ENCODE measurements at places on chromosomes 11 and 22.

GRCh38 chr22:22369964-22370270 is 125.3 kb downstream of the VPREB1 start:
- no peak for DNase-seq

DNA sequence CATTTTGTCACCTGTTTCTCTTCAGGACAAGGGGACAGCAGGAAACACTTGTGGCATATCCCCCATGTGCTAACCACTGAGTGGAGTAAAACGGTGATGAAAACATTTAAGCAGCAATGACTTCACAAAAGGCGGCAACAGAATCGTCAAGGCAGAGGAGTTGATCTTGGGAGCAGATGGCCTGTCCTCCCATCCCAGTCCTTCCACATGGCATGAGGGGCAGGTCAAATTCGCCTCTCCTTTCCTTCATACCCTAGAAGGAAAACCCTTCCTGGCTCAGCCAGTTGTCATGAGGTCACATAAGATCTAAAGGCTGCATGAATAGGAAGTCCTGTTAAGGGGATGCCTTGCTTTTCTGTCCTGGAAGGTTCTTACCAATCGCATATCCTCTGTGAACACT is 169.1 kb downstream of the MAML2 start:
- no peak for DNase-seq

GRCh38 chr22:42887120-42887519 is 30.0 kb upstream of the ARFGAP3 start:
- DNase-seq: no peak

DNA sequence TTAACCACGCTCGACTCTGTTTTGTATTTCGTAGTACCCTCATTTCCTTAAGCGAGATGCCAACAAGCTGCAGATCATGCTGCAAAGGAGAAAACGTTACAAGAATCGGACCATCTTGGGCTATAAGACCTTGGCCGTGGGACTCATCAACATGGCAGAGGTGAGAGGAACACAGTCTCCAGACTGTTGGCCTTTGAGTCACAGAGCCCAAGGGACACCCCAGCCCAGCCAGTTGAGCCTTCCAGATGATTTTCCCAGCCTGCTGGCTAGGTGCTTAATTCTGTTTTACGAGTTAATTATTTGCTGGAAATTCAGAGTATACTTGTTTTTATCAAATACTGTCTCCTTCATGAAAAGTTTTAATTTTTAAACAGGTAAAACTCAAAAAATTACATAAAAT is 57.3 kb upstream of the RAB1B start:
- DNase-seq: no peak

- no peak for DNase-seq
These were observed 49.4 kb upstream of the MYO18B start for GRCh38 chr22:25692397-25693267.

DNA sequence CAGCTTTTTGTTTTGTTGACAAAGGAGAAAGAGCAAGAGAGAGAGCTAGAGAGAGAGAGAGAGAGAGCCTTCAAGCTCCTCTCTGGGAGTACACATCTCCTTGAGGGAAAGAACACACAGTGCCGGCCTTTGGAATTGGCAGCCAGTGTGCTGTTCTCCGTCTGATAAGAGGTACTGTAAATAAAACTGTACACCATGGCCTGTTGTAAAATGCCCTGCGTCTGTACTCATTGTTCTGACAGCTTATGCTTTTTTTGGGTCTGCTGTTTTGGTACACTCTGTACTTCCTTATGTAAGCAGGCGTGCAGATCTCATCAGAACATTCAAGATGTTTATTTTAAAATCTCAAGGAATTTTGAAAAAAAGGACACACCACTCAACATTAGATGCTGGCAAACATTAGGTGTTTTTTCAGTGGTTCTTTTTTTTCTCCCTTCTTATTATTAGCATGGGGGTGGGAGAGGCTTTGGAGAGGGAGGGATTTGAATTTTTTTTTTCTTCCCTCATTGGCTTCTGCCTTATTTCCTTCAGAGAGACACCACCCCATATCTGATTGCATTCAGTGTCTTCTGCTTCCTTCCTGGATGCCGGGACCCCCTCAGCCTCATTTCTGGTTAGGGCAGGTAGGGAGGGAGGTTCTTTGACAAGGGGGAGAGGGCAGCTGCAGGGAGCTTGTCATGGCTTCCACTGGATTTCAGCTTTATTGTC is 116.8 kb upstream of the NNMT start:
- DNase-seq: no peak

DNA sequence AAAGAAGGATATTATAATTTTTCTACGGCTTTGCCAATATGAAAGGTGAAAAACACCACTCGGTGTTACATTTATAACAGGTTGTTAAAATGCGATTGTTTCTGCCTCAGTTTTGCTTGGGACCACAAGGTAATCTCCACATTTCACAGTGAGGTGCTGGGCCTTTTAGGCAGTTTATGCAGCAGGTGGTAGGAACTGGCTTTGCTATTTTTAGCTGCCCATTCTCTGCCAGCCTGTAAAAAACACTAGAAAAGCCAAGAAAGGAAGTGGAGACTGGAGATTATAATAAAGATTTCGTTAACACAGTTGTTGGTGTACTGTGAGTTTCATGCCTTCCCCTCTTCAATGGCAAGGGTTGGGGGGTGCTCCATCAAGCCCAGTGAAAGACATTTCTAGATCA is 8.0 kb upstream of the MRPL16 start:
- no peak for DNase-seq

GRCh38 chr11:45187375-45187774 is 40.9 kb downstream of the PRDM11 start:
- DNase-seq: no peak

- peak; percentile 50 for DNase-seq
These were observed 31.7 kb downstream of the FAM181B start for GRCh38 chr11:82701847-82702520.

DNA sequence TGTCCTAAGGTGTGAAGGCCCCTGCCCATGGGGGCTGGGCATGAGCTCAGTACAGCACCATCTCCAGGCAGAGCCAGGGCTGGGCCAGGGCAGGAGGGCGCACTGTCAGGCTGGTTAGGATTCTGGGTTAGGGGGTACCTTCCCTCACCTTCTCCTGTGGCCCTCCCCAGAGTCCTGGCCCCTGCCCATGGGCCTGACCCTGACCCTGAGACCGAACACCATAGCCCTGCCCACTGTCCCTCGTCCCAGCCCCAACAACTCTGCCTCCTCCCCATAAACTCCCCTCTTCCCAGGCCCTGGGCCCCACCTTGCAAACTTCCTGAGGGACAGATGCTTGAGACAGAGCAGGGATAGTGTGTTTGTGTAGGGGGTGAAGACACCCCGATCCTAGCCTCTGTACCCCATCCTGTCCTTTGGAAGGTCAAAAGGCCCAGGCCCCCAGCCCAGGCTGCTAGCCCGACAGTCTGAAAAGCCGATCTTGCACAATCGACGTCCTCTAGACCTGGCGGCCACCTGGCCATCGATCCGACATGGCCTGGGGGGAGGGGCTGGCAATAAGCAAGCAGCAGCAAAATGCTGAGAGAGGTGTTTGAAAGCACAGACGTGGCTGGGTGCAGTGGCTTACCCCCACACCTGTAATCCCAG is 2.7 kb upstream of the TMPRSS6 start:
- no peak for DNase-seq

DNA sequence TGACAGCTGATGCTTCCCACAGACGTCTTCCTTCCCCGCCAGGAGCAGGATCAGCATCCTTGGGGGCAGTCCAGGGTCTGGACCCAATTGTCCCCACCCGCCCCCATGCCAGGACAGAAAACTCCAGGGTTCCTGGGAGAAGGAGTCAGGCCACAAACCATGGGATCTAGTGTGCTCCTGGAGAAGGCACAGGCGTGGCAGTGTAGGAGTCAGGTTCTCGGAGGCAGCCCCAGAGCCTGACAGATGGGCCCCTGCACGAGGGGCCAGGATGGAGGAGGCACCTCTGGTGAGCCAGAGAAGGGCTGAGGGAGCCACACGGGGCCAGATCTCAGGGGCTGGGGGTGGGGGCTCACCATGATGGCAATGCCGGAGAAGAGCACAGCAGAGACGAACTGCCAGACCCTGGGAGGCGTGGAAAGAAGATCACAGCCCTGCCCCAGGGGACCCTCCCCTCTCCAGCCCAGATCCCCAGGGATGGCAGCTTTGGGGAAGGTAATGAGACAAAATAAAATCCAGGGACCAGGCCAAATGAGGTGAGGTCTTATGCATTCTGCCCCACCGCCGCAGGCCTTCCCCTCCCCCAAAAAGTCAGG is 13.6 kb downstream of the TP53I11 start:
- no peak for DNase-seq

GRCh38 chr22:24101966-24102365 is 79.3 kb upstream of the SUSD2 start:
- no peak for DNase-seq

GRCh38 chr22:23251445-23252093 is 71.3 kb downstream of the BCR start:
- no peak for DNase-seq

DNA sequence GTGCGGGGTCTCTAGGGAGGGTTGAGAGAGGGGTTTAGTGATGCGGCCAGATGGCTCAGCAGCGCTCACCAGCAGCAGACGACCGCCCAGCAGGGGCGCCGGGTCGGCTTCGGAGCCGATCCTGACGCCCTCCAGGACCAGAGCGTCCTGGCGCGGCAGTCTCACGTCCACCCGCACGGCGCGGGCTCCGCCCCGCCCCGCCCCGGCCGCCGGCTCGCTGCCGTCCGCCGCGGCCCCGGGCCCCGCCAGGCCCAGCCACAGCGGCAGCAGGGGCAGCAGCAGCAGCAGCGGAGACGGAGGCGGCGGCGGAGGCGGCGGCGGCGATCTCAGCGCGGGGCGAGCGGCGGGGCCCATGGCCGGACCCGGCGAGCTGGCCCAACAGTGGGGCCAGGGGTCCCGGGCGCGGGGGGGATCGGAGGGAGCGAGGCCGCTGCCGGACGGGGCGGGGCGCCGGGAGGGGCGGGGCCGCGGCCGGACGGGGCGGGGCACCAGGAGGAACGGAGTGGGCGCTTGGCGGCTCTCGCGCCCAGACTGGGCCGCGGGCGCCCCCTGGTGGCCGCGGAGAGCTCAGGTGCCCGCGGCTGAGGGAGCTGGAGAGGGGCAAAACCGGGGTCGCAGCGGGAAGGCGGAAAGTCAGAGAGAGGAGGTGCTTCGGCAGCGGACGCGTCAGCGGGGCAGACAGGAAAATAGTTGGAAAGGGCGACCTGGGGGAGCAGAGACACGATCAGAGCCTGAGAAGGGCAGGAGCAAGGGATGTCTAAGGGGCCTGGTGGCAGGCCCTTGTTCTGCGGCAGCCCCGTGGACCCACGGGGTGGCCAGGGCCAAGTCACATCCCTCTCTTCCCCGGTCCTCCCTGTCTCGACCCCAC is at the start of gene RNF215:
Gene RNF215, minus strand, starts transcription at position 452 of the 868 bp plus-strand sequence. Its CDS starts 98 bp downstream, at position 354.
- peak; percentile 55 for DNase-seq

DNA sequence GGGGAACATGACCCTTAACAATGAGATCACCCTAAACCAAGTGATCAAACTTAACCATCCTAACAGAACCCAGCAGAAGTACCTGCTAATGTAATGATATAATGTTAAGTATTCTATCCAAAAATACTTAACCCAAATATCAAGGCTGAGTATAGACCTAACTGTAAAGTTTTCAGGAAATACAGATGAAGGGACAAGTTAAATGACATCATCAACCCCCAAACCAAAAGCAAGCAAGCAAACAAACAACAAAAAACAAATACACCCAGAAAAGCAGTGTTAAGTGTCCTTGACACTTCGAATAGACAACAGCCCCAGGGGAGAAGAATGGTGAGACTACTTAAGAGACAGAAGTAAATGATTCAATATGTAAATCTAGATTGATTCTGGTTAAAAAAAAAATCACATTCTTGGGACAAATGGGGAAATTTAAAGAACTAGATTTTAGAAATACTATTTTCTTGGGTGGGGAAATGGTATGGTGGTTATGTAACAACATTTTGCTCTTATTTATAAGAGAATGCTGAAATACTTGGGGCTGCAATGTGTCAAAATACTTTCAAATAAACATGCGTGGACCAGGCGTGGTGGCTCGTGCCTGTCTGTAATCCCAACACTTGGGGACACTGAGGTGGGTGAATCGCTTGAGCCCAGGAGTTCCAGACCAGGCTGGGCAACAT is 2.5 kb downstream of the CSTF3 start:
- DNase-seq: no peak

DNA sequence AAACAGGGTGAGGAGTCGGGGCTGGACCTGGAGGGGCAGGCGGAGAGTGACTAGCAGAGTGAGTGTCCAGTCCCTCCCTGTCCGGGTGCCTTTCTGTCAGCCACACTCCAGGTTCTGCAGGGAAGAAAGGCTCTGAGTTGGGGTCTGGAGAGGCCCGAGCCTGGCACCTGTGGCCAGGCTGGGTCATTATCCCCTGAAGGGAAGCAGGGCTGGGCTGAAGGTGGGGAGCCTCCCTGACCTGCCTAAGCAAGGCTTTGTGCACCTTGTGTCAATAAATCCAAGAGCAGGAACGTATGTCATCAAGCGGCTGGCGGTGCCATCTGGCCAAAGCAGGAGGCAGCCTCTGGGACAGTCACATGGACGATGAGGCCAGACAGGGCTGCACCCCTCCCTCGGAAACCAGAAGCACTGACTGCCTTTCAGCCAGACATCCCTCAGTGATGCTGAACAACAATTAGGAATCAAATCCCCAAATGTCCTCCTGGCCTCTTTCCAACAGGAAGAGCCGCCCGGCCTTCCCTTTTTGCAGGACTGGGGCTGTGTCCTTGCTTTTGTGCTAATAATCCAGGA is 73.9 kb upstream of the FGF3 start:
- no peak for DNase-seq

- DNase-seq: no peak
These were observed 199.0 kb downstream of the GRIK4 start for GRCh38 chr11:120710354-120711131.

DNA sequence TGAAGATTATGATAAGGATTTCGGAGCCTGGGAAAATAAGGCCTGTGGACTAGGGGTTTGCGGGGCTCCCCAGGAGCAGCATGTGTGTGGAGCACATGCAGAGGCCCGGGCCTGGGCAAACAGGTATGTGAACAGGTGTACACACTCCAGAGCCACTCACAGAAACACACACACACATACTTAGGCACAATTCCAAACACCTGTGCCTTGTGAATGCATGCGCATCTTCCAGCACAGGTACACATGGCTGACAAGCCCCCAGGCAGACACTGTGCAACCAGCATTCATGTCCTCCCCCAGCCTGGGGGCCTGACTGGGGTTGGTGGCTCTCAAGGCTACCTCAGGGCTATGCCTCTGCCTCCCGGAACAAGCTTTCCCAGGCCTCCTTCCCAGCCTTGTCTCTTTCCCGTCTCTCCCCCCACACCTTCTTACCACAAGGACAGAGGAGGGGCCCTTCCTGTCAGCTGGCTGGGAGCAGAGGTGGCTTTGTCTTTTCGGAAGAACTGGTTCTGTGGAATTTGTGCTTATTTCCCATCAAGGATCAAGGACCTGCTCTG is 2.6 kb upstream of the P2RY6 start:
- DNase-seq: no peak

DNA sequence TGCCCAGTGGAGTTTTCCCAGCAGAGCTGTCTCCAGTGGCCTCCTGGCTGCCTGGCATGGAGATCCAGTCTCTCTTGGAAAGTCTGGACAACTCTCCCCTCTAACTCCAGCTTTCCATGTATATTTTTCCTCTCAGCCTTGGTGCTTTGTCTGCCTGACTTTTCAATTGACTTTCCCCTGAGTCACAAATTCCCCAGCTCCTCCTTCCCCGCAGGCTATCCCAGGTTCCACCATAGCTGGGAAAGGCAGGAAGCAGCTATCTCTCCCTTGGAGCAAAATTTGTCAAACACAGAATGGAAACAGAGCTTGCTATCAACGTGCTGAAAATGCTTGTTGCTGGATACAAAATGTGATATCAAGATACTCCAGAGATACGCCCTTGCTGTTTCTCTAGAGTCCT is 384.8 kb downstream of the TMEM135 start:
- DNase-seq: no peak

Data from NCI-H2081 (cell line).